Heart right ventricle (tissue), 16 donors: ENCODE measurements at places on chromosomes 1 and 21. TPM values are rescaled to one million over a fixed set of nuclear protein-coding genes. Genes with fewer than 3 reads are reported as not detected.

ADGRL2 gene
- total RNA-seq, result 50.7 TPM

LEMD1 gene
- not detected for total RNA-seq

DNA sequence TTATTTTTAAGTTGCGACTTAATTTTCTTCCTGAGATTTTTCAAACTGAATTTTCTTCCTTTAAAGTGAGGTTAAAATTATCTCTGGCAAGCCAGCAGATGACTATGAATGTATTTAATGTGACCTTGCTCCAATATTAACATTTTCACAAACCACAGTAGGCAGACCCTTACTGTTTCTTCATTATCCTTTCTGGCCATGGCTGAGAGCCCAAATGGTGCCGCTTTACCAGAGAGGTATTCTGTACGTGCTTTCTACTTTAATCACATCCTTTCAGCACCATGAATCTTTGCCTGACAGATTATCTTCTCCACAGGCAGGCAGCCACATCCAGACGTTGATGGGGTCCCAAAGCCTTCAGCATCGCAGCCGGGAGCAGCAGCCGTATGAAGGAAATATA, 129.6 kb downstream of the LRRC40 start:
- no peaks in the 10 kb centered on the region for H3K4me1 ChIP-seq
- no peaks in the 10 kb centered on the region for H3K27me3 ChIP-seq
- H3K27ac ChIP-seq, result no peak overlapping the region
- no peak for DNase-seq

- H3K27ac ChIP-seq, result no peak overlapping the region
- H3K4me3 ChIP-seq, result no peak overlapping the region
- H3K36me3 ChIP-seq, result no peaks in the 10 kb centered on the region
These were observed 35.3 kb upstream of the C1orf21 start for GRCh38 chr1:184351416-184351975.

DNA sequence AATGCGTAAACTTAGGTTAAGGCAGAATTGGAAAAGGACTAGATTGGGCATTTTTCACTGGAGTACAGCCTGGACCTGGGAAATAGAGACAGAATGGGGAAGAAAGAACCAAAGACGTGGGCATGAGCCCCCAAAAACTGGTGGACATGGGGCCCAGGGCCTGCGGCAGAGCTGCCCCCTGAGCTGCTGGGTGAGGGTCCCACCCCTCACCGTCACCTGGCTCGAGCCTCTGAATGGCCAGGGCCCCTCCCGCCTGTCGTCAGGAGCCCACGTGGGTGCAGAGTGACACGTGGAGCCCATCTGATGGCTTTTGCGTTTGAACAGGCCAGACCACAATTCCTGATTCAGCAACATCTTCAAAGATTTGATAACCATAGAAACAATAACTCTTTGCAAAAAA, 360.9 kb upstream of the VAMP3 start:
- H3K36me3 ChIP-seq, result no peaks in the 10 kb centered on the region
- no peak overlapping the region for H3K4me3 ChIP-seq
- H3K4me1 ChIP-seq, result no peaks in the 10 kb centered on the region
- no peaks in the 10 kb centered on the region for H3K27me3 ChIP-seq
- no peak overlapping the region for H3K27ac ChIP-seq
